T-helper 9 cell (primary cell): ENCODE measurements at places on chromosomes 12 and 14.

DNA sequence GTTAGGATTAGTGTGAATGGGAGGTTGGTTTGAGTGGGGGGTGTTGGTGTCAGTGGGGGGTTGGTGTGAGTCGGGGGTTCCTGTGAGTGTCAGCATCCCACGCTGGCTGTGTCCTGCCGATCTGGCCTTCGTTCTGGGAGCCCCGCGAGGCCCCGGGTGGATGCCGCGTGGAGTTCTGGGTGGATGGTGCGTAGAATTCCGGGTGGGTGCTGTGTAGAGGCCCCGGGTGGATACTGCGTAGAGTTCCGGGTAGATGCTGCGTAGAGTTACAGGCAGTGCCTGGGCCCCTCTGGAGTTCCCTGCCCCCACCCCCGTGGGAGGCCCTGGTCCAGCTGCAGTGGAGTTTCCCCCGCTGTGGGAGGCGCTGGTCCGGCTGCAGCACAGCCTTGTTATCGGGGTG is 8.7 kb downstream of the NOC4L start:
- DNase-seq = no peak

DNA sequence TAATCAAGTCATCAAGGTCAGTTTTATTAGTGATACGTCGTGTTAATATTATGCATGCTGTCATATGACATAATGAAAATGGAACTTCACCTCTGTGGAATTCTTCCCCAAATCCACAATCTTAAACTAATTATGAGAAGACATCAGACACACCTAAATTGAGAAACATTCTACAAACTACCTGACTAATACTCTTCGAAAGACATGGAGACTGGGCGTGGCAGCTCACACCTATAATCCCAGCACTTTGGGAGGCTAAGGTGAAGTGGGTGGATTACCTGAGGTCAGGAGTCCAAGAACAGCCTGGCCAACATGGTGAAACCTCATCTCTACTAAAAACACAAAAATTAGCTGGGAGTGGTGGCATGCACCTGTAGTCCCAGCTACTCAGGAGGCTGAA is 33.3 kb upstream of the KRAS start:
- no peak for DNase-seq

DNA sequence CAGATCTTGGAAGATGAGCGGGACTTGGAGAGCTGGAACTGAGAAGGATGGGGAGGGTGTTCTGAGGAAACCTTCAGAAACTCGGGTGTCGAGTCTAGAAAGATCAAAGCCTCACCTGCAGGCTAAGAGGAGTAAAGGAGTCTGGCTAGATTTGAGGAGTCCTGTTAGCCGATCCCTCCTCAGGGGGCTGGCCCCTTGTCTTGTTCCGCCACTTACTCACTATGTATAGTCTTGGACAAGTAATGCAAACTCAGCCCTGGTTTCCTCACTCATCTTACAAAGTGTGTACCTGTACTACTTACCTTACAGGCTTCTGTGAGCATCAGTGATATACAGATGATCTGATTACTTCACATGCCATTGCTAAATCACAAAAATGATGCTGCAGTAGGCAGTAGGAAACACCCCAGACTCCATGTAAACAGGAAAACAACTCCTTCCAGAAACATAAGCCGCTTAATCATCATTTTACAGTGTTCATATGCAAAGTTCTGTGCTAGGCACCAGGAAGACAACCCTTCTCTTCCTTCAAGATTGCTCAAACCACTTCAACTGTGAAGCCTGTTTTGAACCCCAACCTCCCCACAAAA is 2.0 kb upstream of the SPTLC2 start:
- DNase-seq = no peak

DNA sequence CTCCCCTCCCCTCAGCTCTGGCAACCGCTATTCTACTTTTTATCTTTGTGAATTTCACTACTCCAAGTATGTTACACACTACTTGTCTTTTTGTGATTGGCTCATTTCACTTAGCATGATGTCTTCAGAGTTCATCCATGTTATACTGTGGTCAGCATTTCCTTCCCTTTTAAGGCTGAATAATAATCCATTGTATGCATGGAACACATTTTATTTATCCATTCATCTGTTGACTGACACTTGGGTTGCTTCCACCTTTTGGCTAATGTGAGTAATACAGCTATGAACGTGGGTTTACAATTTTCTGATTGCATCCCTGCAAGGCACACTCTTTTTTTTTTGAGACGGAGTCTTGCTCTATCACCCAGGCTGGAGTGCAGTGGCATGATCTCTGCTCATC is 53.0 kb upstream of the FUT8 start:
- no peak for DNase-seq

DNA sequence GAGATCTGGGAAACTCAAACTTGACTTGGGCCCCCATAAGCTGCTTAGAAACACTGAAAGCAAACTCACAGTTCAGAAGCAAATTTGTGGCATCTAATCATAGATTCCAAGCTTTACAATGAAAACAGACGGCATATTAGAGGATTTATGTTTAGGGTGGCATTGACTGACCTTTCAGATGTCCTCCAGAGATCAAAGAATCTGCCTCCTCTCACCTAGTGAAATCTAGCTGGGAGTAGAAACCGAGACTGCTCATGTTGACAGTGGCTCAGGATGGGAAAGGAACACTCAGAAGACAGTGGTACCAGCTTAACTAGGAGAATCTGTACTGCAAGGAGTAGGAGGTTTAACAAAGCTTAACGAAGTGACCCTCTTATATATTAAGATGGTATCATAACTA is 345.0 kb downstream of the GXYLT1 start:
- no peak for DNase-seq
